Globus pallidus (tissue), 1 donor: ENCODE measurements at places on chromosomes 7 and 10.

DNA sequence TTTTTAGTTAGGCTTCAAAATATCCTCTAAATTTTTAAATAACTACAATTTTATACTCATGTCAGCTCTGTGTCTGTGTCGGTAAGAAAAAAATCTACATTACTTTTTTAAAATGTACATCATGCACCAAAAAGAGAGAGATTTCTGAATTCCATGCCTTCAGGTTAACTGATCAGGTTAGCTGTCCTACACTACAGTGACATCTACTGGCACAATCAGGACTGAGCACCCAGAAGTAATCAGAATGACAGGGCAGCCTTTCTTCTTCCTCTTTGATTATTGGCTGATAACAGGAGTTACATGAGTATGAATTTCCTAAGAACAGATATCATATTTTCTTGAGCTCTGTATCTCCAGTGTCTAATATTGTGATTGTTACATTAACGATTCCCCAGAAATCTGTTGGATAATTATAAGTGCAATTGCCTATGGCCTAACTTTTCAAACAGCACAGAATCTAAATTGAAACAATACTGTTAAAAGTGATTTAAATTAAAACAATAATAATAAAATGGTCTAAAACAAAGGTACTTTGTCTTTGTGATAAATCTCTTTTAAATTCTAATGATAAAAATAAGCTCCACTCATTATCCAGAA lies 41.8 kb upstream of the HYCC1 start:
- peak; percentile 76 for DNase-seq

DNA sequence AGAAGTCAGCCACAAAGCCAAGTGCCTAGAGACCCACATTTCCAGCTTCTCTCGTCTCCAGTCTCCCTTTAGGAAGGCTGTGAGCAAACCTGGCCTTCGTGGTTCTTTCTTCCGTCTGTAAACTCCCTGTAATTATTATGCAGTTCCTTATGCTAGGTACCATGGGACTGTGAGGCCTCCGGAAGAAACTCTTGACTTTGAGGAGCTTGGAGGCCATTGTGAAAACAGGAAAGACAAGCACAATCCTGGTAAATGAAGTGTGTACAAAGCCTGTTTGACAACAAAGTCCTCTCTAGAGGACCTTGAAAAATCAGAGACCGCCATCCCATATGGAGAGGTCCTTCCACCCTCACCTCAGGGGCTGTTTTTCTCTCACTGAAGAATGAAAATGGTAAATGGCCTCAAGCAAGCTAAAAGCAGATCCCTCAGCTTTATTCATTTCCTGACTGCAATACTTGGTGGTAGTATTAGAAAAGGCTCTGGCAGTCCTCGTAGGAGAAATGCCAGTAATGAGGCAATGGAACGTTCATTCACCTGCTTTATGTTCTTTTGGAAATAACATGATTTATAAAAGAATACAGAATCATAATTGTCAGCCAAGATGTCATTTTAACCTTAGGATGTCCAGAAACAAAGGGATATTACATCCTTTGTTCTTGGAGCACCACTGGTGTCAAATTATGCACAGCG lies 926.4 kb downstream of the LRMDA start:
- no peak for DNase-seq

- DNase-seq: no peak
These were observed 149.5 kb downstream of the RGS10 start for GRCh38 chr10:119393019-119393418.

- DNase-seq: no peak
These were observed 17.1 kb downstream of the OGDHL start for GRCh38 chr10:49744924-49745605.

- no peak for DNase-seq
These were observed 69.1 kb upstream of the FOXP2 start for GRCh38 chr7:114345494-114345893.

- DNase-seq: no peak
These were observed 76.4 kb downstream of the GRK5 start for GRCh38 chr10:119283818-119284217.

GRCh38 chr10:132539894-132540293 lies 2.3 kb downstream of the INPP5A start:
- DNase-seq: no peak

DNA sequence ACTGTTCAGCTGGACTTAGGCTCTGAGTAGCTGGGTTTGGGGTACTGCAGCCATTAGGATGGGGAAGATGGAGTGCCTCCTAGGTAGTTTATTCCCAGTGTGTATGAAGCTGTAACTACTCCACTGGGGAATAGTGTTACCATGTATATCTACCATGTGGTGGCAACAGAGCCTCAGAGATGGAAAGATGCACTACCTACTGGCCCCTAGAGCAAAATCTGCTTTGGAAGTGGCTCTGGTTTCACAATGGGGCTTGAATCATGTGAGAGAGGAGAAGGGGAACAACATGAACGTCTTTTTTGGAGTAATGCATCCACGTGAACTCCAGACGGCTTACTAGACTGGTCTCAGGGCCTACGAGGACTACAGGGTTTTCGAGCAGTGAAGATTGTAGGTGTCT lies 167.3 kb downstream of the CALCR start:
- peak; percentile 26 for DNase-seq

- DNase-seq: peak; percentile 26
These were observed 1567.3 kb upstream of the LRRTM3 start for GRCh38 chr10:65358565-65358964.

GRCh38 chr7:95631527-95631926 lies 35.2 kb upstream of the PDK4 start:
- no peak for DNase-seq

- DNase-seq: no peak
These were observed 89.8 kb upstream of the SAMD8 start for GRCh38 chr10:75021379-75022249.

- DNase-seq: no peak
These were observed 36.6 kb upstream of the CALD1 start for GRCh38 chr7:134742688-134743350.

DNA sequence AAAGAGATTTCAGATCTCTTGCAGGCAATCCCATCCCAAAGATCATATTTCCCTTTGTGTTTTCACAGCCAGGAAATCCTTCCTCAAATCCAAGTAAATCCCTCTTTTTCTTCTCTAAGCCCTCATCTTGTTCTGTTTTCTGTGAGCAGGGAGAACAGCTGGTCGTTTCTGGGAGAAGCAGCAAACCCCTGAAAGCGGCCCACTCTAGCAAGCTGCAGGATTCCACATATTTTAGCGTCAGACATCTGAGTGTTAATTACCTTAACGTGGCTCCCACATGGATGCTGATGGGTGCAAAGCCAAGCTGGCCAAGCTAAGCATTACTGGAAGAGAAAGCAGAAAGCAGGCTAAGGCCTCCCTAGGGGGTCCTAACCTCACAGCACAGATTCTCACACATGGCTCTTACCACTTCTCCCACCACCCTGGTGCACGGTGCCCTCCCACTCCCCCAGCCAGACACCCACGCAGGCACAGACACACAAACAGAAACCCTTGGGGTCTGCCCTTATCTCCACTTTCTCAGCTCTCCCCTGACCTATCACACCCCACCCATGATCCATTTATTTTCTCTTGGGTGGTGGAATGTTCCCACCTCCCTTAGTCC lies 551.0 kb upstream of the AUTS2 start:
- no peak for DNase-seq

DNA sequence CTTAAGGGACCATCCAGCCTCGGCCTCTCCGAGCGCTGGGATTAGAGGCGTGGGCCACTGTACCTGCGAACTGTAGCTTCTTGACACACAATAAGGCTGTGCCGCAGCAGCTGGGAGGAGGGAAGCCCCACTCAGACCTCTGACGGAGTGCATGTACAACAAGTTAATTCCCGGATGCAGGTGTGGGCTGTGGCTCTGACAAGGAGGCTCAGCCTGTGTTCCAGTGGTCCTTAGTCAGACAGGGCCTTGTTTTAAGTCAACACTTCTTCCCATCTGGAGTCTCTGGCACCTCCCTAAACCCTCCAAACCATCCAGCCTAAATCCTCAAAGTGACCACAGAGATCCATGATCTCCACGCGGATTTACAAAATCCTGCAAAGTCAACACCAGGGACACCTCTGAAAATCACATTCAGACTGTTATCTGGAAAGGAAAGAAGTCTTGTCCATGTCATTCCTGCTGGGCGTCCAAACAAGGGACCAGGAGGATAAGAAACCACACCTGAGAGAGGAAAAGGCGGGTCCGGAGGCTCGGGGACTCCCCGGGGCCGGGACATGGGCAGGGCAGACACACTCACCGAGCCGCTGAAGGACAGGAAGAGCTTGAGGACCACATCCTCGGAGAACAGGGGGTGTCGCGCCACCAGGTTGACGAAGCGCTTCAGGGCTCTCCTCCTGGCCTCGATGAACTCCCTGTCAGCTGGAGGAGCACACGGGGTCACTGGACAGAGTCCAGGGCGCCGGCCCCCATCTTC lies 29.4 kb downstream of the NUDT1 start:
- DNase-seq: no peak

DNA sequence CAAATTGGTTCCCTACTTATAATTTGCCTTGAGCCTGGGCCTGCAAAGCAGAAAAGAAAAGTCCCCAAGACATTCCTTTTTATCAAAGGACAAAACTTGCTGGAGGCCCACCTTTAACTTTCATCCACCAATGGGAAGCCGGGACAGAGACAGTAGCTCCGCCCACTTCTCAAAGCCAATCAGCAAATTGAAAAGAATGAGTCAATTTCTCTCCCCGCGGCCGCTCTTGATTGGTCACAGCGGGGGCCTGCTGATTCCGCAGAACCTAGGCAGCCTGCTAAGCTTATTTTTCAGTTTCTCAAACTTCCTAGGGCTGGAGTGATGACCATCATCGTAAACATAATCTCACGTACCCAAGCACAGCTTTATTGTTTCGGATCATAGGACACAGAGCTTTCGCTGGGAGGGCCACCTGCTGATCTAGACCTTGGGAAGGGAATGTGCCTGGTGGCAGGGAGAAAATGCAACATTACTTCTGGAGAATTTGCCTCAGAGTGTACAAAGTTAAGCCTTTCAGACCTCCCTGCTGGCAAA lies at the start of gene SLC13A4:
SLC13A4 (minus strand) TSS at position 51 of the 534 bp plus-strand sequence. CDS start 690 bp downstream, outside the sequence.
- DNase-seq: no peak

- peak; percentile 20 for DNase-seq
These were observed 27.1 kb downstream of the PCGF5 start for GRCh38 chr10:91247360-91248111.

GRCh38 chr7:157769086-157769485 lies 432.3 kb downstream of the DNAJB6 start:
- DNase-seq: no peak

DNA sequence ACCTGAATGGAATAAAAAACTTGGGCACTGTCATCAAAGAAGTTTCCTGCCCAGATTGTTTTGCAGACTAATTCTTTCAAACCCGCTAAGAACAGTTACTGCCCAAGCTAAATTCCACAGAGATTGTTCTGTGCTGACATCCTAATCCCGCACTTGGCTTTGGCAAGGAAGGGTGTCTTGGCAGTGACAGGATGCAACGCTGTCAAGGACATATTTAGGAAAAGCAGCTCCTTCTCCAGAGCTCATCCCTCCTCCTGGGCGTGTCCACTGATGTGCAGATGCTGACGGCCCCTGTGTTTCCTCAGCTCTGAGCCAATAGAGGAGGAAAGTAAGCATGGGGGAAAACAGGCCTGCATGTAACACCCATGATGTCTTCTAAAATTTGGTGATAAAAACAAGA lies 74.2 kb downstream of the EEPD1 start:
- no peak for DNase-seq

- DNase-seq: no peak
These were observed 12.9 kb upstream of the VIM start for GRCh38 chr10:17214971-17215781.

- DNase-seq: no peak
These were observed 72.6 kb upstream of the NFKB2 start for GRCh38 chr10:102322914-102323313.
